Effector memory CD4-positive, alpha-beta T cell (primary cell): ENCODE measurements at places on chromosomes 7 and 10.
A peak's percentile ranks its signal among the peaks of the same experiment; 100 is the strongest.

DNA sequence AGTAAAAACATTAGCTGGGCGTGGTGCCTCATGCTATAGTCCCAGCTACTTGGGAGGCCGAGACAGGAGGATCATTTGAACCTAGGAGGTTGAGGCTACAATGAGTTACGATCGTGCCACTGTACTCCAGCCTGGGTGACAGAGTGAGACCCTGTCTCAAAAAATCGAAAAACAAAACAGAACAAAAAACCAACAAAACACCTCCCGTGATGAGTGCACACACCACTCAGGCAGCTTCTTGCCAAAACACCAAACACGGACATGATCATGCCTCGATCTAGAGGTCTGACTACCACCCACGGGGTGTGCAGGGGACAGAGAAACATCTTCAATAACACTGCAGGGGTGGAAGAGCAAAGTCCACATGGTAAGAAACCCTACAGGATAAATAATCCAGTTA is 44.4 kb downstream of the AMZ1 start:
- no peak for DNase-seq

- DNase-seq = no peak
Observed at GRCh38 chr7:7923818-7924217, 44.8 kb upstream of the GLCCI1 start.

DNA sequence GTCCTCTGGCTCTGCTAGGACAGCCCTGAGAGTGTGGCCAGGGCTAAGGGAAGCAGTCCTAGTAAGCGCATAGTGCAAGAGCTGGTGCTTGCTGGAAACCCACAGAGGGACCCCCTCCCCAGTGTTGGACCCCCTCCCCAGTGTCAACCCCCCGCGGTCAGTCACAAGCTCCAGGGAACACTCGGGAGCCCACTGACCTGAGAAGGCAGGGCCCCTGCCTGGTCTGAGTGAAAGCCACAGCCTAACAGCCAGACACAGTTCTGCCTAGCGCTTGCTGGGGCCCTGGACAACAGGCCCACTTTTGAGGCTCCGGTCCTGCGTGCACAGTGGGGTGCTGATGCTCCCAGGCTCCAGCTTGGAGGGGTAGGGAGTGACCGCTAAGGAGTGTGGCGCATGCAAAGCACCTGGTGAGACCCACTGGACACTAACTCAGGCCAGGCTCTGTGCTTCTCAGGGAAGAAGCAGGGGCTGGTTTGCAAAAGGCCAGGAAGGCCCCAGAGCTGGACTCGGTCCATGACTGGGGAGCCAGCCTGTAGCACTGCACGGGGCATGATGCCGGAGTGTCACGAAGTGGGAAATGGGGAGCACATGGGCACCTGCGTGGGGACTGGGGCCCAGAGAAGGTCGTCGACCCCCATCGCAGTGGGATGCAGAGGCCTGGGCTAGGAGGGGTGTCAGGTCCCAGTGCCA is 175.8 kb upstream of the PPP2R2D start:
- no peak for DNase-seq

DNA sequence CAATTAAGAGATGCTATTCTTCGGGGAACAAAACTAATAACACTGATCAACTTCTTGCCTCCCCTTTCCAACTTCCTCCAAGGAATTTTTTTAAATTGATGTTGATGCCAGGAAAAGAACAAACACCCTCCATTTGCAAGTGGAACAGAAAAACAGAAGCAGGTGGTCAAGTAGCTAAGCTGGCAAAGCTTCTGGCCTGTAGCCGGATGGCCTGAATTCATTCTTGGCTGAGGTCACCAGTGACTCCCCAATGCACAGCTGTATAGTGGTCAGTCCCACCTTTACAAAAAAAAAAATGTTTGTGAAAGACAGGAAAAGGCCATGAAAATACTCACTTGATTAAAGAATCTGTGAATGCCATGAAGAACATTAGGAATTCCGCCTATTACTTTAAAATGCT is 39.1 kb downstream of the DOCK4 start:
- no peak for DNase-seq

GRCh38 chr10:53808677-53809372 is 992.2 kb downstream of the PCDH15 start:
- DNase-seq = no peak

DNA sequence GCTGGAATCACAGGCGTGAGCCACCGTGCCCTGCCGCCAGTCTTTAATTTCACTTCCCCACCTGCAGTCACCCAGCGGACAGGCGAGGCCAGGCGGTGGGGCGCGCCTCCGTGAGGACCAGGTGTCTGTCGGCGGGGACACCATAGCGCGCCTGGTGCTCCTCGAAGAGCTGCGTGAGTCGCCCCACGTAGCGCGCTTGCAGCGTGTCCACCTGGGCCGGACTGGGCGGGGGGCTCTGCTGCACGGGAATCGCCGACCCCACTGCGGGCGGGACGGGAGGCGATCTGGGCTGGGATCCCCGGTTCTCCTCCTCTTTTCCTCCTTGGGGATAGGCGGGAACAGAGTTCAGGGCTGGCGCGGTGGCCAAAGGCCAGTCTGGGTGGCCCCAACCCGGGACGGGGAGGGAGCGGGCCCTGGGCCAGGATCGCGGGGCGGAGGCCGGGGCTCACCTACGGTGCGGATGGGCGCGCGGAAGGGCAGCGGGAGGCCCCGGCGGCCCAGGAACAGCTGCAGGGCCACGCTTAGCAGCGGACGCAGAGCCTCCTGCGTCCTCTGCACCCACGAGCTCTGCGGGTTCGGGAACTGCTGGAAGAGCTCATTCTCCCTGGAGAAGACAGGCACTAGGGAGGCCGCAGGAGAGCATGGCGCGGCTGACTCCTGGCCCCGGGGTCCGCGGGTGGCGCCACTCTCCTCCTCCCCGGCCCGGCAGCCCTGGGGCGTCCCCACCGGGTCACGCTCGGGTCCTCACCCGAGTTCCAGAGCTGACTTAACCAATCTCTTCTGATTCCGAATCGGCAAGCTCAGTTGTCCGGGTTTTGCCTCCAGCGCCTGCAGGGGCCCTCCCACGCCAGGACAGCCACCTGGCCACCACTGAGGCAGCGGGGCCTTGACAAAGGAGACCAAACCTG is 1.1 kb upstream of the MOGAT3 start:
- no peak for DNase-seq

GRCh38 chr7:46028246-46028645 is 107.2 kb upstream of the IGFBP3 start:
- no peak for DNase-seq

DNA sequence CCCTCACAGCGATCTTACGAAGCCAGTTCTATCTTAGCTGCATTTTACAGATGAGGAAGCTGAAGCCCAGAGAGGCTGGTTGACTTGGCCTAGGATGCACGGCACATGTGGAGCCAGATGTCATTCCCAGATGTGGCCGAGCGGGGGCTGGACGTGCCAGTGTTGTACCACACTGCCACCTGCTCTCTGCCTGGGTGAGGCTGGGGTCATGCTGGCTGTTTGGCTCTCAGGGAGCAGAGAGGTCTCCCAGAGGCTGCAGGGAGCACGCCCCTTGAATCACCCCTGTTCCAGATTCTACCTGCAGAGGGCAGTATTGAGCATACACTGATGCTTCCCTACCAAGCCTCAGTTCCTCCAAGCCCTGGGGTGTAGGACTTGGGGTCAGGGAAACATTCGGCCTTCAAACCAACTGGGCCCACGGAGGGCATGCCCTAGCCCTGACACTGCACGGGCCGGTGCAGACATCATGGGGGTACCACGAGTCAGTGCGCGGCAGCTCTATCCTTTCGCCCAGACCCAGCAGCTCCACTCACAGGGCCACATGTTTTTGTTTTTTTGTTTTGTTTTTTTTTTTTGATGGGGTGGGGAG is 3.8 kb upstream of the GTF2IRD1 start:
- DNase-seq = peak; percentile 22

DNA sequence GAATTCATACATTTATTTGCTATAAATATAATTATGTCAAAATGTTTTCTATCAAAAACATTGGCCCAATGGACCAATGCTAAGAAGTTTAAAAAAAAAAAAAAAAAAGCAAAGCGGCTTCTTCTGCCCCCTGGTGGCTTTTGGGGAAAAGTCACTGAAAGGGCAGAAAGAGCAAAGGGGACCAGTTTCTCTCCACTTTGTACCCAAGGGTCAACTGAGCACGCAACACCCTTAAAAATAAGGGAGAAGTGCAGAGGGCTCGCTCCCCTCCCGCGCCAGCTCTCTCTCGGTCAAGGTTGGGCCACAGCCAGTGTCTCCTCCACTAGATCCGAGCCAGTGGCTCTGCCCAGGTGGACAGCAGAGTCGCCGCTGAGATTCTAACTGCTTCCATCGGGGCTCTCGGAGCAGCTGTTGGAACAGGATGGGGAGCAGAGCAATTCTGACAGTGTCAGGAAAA is 136.4 kb upstream of the FGFR2 start:
- no peak for DNase-seq

- DNase-seq = no peak
Observed at GRCh38 chr10:108095932-108096925, 931.7 kb upstream of the SORCS1 start.

DNA sequence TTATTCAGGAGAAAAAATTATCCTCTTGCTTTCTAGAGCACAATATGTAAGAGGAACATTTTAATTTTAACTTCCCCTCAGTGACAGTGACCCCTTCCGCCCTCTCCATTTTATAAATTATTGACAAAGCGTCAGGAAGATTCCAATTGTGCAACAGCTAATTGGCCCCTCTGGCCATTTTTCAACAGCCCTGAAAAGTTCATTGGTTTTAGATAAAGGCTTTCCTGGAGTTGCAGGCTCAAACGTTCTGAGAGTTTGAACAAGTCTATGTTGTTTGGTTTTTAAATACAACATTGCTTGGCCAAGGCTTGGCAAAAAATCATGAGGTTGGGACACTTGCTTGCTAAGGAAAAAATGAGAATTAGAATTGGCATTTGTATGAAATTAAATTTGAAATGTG is 422.2 kb upstream of the ANKRD30A start:
- DNase-seq = no peak

DNA sequence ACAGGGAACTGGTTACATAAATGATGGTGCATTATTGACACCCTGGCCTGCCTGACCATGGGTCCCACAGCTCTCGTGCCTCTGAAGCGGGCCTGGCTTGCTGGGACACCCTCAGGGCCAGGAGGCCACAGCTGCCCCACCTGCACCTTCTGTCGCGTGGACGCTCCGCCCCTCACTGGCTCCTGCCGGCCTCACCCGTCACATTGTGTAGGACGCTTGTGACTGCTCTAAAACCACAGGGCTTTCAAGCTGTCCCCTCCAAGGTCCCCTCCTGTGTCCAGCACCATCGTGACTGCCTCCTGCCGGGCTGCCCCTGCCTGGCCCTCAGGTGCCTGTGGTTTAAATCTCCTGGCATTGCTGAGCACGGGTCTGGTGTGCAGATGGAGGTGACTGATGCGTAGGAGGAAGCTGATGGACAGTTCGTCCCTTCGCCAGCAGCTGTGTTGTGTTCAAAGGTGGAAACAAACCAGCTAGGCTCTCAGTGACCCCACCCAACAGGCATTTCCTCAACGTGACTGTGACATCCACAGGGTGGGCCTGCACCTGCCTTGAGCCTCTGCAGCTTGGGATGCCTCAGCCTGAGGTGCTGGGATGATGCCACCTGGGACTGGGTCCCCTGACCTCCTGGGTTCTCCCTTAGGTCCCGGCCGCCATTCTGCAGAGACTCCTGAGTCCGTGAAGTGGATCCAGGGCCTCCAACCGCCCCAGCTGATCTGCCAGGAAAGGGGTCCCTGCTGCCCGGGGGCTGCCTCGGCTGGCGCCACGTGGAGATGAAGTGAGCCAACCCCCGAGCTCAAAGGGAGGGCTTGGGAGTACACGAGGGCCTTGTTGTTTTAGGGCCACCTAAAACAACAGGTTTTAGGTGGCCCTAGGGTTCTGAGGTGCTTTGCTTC is 148.5 kb downstream of the WDR37 start:
- no peak for DNase-seq

- no peak for DNase-seq
Observed at GRCh38 chr7:26724795-26725194, 139.6 kb downstream of the SKAP2 start.

DNA sequence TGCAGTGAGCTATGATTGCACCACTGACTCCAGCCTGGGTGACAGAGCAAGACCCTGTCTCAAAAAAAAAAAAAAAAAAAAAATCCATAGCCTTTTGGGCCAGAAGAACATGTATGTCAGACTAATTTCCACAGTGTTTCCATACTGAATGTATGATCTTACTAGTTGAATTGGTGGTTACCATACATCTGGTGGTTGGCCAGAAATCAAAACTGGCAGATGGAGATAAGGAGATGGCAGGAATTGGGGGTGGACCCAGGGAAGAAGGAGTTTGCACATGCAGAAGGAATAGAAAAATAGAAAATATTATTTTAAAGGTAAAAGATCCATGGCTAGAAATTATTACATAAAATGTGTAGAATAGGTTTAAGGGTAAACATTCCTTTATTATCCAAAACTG is 3.7 kb upstream of the ATOH7 start:
- no peak for DNase-seq

GRCh38 chr10:103833731-103834365 is 21.5 kb downstream of the SH3PXD2A start:
- no peak for DNase-seq

DNA sequence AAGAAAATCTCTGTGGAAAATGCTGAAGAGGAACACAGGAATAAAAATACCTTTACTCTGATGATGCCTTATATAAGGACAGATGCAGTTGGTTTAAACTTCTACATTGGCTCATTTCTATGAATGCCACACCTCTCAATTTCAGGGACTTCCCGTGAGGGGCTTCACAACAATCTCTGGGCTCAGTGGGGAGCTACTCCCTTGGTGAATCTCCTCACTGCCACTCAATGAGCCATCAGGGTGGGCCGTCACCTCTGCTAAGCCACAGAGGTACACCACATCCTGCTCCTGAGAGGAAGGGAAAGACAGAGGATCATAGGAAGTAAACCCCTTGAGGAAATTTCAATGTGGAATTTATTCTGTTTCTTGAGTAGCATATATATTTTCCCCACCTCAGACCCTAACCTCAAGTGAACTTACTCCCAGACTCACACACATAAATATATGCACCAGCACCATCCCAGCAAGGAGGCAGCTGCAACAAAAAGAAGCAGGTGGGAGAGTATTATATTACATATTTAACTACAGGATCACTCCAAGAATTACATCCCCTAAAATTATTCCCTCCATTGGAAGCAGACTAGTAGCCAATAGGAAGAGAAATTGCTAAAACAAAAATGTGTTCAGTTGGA is 63.3 kb upstream of the PRSS1 start:
- DNase-seq = no peak

DNA sequence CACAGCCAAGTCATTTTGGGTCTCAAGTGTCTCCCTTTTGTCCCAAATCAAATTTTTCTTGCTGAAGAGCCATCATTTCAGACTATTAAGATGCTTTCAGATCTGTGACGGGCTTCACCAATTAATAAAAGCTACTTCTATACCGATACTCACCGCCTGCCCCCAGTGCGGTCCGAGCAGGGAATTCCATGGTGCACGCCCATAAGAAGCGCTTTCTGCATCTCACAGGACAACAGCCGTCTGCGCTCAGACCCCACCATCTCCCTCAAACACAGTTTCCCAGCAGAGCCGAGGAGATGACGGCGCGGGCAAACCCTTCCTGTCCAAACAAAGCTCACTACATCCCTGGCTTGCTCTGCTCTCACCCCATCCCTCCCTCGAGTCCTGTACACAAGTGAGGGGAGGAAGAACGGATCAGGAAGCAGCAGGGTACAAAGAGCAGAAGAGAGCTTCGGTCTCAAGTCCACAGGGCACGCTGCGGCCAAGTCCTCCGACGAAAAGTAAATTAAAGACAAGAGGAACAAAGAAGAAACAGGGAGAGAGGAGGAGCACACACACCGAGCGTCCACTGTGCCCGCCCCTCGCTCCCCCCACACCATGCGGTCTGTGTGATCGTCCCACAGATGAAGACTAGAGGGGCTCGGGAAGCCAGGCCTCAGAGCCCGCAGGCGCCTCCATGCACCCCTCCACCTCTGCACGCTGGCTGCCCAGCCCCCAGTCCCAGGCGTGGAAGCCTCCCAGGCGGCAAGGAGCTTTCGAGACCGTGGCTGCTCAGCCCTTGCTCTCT is 121.9 kb downstream of the MAD1L1 start:
- no peak for DNase-seq
